ENCODE measurements at places on chromosomes 7 and 10.

DNA sequence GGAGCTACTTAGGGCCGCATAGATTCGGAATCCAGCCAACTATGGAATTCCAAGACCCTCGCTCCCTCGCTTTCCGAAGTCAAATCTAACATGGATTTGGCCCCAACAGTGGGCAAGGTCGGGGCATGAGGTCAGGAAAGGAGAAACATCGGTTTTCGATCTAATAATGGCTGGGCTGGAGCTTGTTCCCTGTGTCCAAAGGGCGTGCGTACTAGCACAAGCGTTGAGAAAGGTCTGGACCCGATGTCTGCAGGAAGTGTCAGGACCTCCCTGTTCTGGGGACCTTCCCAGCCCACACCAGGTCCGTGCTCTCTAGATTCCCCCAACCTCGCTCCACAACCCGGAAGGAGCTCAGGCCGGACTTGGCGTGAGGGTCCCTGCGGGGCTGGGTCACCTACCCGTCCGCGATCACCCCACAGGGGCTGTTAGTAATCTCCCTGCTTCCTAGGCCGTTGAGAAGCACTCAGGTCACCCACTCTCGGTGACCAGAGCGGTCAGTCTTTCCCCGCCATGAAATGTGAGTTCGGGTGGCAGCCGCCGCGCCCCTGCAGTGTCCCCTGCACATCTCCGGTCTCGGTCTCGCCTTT lies 4.8 kb downstream of the FEZF1 start:
- peaks cover 23% of the 10 kb centered on the region for H3K27me3 ChIP-seq
- peak overlapping the region; percentile 78 for H3K4me3 ChIP-seq
- no peak overlapping the region for H3K27ac ChIP-seq
- peaks cover 22% of the 10 kb centered on the region for H3K4me1 ChIP-seq

DNA sequence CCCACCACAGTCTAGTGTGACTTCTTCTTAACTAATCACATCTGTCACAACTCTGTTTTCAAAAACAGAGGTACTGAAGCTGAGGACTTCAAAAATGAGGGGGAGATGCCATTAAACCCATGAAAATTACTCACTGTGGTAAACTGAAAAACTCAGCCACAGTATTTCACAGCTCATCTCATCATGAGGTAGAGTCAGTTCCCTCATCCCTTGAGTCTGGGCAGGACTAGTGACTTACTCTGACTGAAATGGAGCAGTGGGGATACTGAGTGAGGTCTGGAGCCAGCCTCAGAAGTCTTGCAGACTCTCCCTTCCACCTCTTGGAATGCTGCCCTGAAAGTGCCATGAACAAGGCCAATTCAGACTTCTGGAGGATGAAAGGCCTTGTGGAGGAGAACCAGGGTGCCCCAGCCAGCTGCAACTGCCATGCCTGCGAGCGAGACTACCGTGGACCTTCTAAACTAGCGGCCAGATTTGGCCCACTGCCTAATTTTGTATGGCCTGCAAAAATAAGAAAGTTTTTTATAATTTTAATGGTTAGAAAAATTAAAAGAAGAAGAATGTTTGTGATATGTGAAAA lies 24.7 kb upstream of the ANKRD1 start:
- no peak for DNase-seq
- H3K4me1 ChIP-seq, result peaks cover 11% of the 10 kb centered on the region
- no peak overlapping the region for H3K4me3 ChIP-seq
- H3K27ac ChIP-seq, result no peak overlapping the region
- H3K36me3 ChIP-seq, result no peaks in the 10 kb centered on the region

GRCh38 chr7:16933296-16934279 lies 51.8 kb upstream of the AGR3 start:
- H3K36me3 ChIP-seq, result no peaks in the 10 kb centered on the region
- H3K4me1 ChIP-seq, result peaks cover 27% of the 10 kb centered on the region
- DNase-seq, result no peak
- no peak overlapping the region for H3K4me3 ChIP-seq
- peak overlapping the region; percentile 76 for H3K27ac ChIP-seq
- H3K27me3 ChIP-seq, result peaks cover 4% of the 10 kb centered on the region

GRCh38 chr10:113617086-113617485 lies 46.8 kb downstream of the NRAP start:
- peaks cover 21% of the 10 kb centered on the region for H3K4me1 ChIP-seq
- H3K27ac ChIP-seq, result no peak overlapping the region
- peaks cover 3% of the 10 kb centered on the region for H3K27me3 ChIP-seq

DNA sequence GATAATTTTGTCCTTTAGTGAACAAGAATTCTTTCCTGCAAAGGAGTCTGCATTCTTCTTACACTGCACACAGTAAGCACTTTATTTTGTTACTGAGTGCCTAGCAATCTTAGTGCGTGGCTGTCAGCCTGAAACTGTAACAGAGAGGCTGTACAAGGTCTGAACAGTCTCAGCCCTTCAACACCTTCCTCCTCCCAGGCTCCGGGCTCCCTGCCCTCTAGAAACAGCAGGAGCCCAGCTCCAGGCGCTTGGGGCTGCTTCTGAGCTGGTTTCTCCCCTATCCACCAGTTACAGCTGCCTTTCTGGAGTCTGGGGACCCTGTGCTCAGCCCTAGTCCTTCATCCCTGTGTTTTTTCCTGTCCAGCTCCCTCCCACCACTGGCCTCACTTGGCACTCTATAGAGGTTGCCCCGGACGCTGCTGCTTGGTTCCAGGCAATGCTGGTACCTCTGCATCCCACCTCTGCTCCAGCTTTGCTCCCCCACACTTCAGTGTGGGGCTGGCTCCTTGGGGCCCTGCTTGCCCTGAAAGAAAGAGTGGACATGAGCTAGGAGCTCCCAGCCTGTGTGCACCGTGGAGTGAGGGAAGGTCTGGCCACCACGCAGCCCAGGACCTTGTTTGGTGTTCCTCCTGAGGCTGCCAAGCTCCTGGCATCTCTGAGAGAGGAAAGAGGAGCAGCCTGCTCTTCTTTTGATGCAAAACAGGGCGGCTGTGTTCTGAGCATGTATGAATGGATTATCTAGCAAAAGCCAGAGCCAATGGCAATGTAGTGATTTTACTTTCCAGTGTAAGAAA lies 251.2 kb upstream of the GRB10 start:
- H3K27me3 ChIP-seq, result no peaks in the 10 kb centered on the region
- DNase-seq, result no peak
- H3K4me3 ChIP-seq, result no peak overlapping the region

DNA sequence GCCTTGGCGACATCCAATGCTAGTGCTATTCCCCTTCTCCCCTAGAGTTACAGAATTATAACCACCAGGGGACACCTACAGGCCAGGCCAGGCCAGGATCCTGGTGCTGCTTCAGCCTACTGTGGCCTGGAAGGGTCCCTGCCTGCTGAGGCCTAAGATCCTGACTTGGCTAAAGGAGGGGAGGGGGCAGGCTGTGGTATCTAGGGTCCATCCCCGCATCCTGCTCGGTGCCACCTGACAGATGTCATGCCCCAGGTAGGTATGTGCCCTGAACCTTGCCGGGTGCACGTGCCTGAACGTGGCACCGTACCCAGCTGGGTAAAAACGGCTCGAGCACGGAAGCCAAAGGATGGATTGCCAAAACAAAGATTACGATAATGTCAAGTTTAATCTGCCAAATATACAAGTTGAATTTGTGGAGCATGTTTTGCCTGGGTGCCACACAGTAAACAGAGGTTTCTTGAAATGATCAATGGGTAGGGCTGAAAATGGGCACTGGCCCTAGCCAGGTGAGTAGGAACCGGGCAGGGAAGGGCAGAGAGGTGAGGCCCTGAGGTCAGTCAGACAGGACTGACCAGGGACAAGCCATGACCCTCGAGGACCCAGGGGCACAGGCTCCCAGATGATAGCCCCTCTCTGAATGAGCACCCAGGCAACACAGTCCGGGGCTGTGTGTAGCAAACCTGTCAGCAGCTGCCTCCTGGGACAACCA lies 12.6 kb downstream of the PDAP1 start:
- H3K27me3 ChIP-seq, result peaks cover 14% of the 10 kb centered on the region
- H3K36me3 ChIP-seq, result peaks cover 17% of the 10 kb centered on the region
- peaks cover 9% of the 10 kb centered on the region for H3K4me1 ChIP-seq
- no peak for DNase-seq

DNA sequence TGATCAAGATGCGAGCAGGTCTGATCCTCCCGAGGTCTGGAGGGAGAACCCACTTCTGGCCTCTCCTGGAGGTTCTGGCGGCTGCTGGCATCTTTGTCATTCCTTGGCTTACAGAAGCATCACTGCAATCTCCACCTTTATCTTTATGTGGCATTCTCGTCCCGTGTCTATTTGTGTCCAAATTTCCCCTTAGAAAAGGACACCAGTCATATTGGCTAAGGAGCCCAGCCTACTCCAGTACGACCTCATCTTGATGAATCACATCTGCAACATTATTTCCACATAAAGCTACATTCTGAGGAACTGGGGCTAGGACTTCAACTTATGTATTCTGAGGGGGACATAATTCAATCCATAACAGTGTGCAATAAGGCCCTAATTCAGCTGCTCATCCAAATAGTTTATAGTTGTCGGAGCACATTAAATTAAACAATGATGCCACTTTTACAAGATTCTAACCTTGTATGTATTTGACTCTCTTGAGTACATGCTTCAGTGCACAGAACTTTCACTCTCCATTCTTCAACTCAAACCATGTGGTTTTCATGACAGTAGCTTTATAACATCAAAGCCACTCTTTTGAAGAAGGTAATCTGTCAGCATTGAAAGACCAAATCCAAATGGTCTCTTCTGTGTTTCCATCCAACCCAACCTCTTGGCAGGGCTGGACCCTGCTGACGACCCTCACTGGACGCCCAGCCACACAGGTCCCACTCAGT lies 86.2 kb upstream of the DDC start:
- H3K36me3 ChIP-seq, result peaks cover 41% of the 10 kb centered on the region
- no peak overlapping the region for H3K4me3 ChIP-seq

DNA sequence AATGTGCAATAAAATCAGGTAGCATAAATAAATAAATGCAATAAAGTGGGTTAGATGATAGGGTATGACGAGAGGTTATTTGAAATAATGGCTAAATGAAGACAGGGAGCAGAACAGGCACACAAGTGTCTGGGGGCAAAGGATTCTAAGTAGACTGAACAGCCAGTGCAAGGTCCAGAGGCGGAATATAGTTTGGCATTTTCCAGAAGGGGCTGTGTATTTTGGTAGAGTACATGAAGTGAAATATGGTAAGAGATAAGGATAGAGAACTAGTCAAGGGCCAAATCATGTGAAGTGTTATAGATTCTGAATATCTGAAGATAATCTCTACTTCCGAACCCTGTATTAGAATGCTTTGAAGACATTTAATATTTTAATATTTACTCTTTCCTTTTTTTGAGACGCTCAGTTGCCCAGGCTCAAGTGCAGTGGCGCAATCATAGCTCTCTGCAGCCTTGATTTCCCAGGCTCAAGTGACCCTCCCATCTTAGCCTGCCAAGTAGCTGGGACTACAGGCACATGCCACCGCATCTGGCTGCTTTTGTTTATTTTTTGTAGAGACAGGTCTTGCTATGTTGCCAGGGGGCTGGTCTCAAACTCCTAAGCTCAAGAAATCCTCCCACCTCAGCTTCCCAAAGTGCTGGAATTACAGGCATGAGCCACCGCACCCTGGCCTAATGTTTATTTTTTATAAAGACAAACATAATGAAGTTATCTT lies 44.4 kb upstream of the CD36 start:
- H3K36me3 ChIP-seq, result no peaks in the 10 kb centered on the region
- H3K27me3 ChIP-seq, result no peaks in the 10 kb centered on the region
- peaks cover 3% of the 10 kb centered on the region for H3K4me1 ChIP-seq
- no peak for DNase-seq
- no peak overlapping the region for H3K4me3 ChIP-seq
- no peak overlapping the region for H3K27ac ChIP-seq

- H3K4me3 ChIP-seq, result no peak overlapping the region
- H3K36me3 ChIP-seq, result no peaks in the 10 kb centered on the region
- no peaks in the 10 kb centered on the region for H3K4me1 ChIP-seq
These were observed 140.3 kb downstream of the FOXP2 start for GRCh38 chr7:114554781-114555537.

DNA sequence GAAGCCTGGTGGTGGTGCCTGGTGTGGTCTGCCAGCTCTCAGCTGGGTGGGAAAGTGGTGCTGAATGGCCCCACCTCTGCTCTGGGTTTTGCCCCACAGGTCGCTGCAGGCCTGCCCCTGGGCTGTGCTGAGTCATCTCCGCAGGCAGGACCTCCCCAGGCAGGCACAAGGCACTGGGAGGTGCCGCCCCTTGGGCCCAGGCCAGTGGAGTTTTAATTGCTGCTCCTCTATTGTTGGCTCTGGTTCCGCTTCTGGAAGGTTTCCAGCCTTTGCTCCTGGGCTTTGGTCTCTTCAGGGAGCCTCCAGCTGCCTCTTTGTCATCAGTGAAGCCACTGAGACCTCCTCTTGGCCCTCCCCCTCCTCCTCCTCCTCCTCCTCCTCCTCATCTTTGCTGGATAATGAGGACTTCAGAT lies 180.3 kb upstream of the GRB10 start:
- H3K27me3 ChIP-seq, result peaks cover 12% of the 10 kb centered on the region
- peaks cover 4% of the 10 kb centered on the region for H3K36me3 ChIP-seq
- H3K4me3 ChIP-seq, result no peak overlapping the region
- H3K27ac ChIP-seq, result no peak overlapping the region

- no peak overlapping the region for H3K27ac ChIP-seq
- H3K27me3 ChIP-seq, result no peaks in the 10 kb centered on the region
- DNase-seq, result no peak
These were observed 34.0 kb downstream of the PNLIPRP3 start for GRCh38 chr10:116461680-116462079.

DNA sequence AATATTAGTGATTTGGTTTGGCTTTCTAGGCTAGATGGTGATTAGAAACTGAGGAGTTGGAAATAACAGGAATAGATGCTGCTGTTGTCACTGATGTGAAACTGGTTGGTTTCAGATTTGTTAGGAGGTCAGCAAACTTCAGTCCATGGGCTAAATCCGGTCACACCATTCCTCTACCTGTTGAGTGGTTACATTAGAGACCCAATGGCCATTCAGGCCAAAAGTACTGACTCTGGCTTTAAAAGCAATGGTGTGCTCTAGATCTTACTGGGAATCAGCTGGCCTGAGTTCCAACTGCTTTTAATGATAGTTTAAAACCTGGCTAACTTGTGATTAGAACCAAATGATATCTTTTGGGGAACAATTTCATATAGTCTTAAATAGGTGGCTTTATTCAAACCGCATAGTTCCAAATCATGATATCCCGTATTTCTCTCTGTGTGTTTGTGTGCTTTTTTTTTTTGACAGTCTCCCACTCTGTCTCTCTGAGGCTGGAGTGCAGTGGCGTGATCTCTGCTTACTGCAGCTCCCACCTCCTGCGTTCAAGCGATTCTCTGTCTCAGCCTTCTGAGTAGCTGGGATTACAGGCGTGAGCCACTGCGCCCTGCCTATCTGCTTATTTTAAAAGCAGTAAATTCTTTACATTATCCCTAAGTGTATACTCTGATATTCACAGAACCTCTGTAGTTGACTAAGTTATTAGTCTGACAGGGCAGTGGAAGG lies 7.8 kb upstream of the PBLD start:
- H3K36me3 ChIP-seq, result peaks cover 44% of the 10 kb centered on the region
- no peak for DNase-seq
- peak overlapping the region; percentile 33 for H3K4me3 ChIP-seq
- H3K27me3 ChIP-seq, result no peaks in the 10 kb centered on the region

DNA sequence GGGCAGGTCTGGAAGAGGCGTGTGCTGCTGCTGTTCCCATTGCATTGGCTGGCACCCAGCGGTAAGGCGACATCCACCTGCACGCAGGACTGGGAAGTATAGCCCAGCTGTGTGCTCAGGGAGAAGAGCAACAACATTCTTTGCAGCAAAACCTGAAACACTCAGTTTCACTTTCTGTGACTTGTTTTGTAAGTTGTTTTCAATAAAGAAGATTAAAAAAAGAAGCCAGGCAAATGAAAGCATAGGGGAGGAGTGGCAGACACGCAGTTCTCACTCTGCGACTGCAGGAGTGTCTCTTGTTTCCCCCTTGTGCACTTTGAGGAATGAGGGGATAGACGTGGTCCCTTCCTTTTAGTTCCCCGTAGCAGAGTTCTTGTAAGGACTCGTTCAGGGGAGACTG lies 5.8 kb downstream of the FBH1 start:
- peaks cover 32% of the 10 kb centered on the region for H3K4me1 ChIP-seq
- peaks cover 36% of the 10 kb centered on the region for H3K36me3 ChIP-seq
- no peak for DNase-seq
- H3K4me3 ChIP-seq, result no peak overlapping the region
- H3K27me3 ChIP-seq, result peaks cover 3% of the 10 kb centered on the region

Data from endothelial cell (in vitro differentiated cells).